ENCODE measurements at places on chromosomes 6 and 20.
A peak's percentile ranks its signal among the peaks of the same experiment; 100 is the strongest.

DNA sequence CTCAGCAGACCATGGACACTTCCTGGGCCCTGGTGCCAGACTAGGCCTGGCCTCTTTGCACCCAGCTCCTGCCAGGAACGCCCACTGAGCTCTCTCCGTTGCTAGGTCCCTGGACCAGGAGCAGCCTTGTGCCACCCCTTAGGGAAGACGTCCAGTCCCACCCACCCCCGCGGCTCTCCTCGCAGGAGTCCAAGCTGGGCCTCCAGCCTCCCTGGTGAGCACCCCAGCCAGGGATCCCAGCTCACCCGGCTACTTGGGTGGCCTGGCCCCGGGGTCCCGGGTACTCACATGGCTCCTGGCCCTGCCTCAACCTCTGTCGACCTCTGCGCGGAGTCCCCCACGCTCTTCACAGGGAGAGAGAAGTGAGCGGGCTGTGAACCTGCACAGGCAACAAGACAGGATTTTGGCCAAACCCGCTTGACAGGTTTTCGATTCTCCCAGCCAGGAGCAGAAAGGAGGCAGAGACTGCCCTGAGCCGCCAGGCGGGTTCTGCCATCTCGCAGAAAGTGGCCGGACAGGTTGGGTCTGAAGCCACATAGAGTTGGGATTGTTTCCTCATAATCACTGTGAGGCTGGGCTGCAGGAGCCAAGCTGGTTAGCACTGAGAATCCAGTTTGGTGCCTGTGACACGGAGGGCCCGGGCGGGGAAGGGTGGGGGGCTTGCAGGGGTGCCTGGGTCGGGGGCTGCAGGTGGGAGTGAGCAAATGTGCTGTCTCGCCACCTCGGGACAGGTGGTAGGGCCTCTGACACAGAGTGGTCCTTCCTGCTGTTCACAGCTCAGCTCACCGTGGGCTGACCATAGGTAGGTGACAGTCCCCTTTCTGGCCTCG is at the start of gene RBBP8NL:
Gene RBBP8NL, minus strand, starts transcription at position 368 of the 830 bp plus-strand sequence. CDS start 7,892 bp downstream, outside the sequence.
- peak; percentile 98 for DNase-seq

DNA sequence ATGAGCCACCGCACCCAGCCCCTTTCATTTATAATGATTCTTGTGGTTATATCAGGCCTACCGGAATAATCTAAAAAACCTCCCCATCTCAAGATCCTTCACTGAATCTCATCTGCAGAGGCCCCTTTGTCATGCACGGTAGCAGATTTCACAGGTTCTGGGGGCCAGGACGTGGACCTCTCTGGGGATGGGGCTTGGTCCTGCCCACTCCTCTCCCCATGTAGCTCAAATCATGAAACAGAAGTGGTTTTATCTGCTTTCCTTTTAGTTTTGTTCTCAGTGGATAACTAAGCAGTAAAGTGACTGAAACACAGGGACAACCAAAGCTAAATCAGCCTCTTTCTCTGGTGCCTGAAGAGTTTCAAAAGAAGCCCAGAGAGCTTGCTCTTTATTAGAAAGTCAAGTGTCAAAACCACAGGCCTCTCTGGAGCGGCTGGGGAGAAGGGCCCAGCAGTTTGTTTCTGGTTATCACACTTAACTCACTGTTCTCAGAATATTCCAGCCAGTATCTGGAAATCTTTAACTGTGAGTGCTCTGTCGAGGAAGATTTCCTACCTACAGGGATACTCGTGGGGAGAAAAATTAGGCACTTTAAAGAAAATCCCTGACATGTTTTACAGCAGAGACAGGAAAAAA is 60.6 kb upstream of the FAM184A start:
- no peak for DNase-seq

GRCh38 chr20:63945921-63946920 is 10.0 kb downstream of the UCKL1 start:
- no peak for DNase-seq

- no peak for DNase-seq
Observed at GRCh38 chr20:12936020-12936419, 72.8 kb upstream of the SPTLC3 start.

- DNase-seq, result peak; percentile 86
Observed at GRCh38 chr6:42010185-42010891, 40.0 kb upstream of the TAF8 start.

- DNase-seq, result no peak
Observed at GRCh38 chr20:20435453-20435852, 67.5 kb downstream of the INSM1 start.

- no peak for DNase-seq
Observed at GRCh38 chr20:17171746-17172280, 55.0 kb upstream of the PCSK2 start.

DNA sequence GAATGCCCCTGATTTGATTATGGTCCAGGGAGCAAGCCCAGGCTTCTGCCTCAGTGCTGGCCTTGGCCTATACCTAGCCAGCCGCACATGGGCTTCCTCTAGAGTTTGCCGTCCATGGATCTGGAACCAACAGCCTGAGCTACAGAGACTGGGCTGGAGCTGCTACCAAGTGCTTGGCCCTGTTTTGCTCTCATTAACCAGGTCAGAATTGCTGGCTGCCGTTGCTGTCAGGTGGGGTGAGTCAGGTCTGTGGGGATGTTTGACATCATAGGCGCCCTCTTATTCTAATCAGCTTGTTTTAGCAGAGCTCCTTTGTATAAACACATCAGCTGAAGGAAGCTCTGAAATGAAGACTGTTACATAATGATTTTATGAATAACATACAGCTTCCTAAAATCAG is 83.1 kb upstream of the PHACTR2 start:
- no peak for DNase-seq

- peak; percentile 14 for DNase-seq
Observed at GRCh38 chr6:167827583-167828324, 1.0 kb downstream of the AFDN start.

- no peak for DNase-seq
Observed at GRCh38 chr20:10792291-10792690, 118.5 kb upstream of the JAG1 start.

DNA sequence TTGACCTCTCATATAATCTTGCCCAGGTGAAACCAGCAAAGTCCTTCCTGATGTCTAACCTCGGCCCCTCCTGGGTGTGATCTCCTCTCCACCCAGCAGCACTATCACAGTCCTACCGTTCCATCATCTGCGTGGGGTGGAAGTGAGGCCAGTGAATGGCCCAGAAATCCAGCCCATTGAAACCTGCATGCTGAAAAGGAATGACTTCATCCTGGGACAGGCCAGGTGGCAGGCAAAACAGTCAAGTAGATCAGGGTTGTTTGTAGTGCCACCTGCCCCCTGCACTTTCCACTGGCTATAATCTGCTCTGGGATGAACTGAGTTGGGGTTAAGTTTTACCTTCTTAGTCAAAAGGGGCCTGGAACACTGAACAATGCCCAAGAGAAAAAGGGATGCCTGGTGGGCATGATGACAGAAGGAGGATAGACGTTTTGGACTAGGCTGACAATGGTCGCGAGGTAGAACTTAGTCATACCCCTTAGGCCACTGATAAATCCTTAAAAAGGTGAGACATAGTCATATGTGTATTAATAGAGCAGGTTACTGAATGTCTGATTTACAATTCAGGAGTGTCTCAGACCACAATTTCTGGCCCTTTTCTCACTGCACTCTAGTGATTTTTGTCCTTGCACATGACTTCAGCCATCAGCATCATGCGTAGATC is 8.1 kb upstream of the HSP90AB1 start:
- peak; percentile 18 for DNase-seq

DNA sequence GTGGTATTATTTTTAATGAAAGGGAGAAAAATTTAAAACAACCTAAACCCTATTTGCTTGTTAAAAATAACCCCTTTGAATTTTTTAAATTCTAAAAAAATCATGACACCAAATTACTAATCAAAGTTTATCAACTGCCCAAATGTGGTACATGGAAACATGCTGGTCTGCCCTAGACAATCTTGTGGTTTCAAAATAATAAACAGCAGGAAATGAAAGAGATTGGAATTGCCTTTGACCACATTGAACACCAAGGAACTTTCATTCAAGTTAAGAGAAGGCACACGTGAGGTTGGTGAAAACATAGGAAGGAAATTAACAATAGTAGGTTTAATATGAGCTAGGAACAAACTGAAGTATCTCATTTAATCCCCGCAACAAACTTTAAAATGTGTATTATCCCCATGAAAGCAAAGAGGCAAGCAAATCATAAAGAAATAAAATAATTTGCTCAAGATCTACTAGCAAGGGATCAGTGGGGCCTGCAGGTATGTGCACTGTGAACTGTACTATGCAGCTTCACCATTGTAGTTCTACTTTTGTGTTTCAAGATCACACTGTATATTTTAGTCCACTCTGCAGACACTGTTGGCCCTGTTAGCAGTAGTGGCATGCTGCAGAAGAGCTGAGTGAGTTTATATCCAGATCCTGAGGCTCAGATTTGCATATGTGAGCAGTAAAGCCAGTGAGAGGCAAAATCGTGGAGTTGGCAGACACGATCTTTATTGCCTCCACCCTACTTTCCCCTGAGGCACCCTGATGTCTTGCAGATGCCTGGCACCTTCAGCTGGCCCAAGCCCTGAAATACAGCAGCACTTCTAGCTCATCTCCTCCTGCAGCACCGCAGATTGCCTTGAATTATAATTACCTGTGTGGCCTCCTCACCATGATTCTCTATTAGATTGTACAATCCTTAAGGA is 157.8 kb upstream of the TENT5A start:
- DNase-seq, result no peak

DNA sequence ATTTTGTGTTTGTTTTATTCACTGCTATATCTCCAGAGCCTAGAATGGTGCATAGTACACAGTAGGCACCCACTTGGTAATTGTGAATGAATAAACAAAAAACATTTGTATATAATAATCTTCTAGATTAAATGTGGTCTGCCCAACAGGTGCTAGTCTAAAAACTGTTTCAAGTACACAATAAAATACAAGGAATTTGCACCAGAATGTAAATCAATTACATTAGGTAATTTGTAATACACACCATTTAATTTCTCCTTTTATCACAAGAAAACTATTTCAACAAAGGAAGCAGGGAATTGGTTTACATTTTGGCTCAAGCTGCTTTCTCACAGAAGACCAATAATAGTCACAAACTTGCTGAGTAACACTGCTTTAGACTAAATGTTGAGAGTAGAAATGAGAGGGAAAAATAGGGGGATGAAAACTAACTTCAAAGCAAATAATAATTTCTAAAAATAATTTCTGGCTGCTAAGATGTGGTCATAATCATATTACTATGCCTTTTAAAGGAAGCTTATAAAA is 22.1 kb downstream of the RUNX2 start:
- no peak for DNase-seq

GRCh38 chr6:108133594-108134179 is 32.1 kb upstream of the NR2E1 start:
- DNase-seq, result peak; percentile 37

DNA sequence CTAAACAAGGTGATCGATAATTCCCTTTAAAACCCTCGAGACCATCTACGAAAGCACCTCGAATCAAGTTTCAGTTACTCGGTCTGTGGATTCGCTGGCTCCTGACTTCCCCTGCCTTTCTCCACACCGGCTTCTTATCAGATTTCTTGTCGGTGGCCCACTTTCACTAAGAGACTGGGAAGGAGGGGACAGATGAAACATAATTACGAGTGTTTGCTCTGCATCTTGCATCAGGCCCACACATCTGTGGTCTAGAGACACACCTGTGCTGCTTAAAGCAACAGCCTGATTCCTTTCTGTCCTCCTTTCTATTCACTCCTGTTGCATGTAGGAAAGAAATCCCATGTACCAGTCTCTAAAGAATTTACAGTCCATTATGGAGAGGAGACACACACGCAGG is 37.7 kb downstream of the INSM1 start:
- no peak for DNase-seq

- no peak for DNase-seq
Observed at GRCh38 chr6:39493174-39493573, 170.7 kb upstream of the KCNK16 start.

DNA sequence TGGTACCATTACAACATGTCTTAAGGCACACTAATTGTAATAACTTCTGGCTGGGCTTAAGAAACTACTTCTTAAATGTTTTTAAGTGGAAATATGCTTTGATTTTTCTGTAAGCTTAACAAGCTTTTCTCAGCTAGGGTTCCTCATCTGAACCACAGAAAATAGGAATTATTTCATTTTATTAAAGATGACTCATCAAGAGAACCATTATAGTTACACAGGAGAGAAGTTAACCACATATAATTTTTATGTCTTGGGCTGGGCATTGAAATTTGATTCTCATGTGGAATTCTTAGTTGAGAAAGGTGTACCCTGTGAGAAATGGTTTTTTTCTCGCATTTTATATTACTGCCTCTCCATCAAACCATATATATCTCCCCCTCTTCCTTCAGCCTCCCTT is 75.1 kb downstream of the QKI start:
- DNase-seq, result no peak

GRCh38 chr6:110310861-110311446 is 47.2 kb downstream of the METTL24 start:
- DNase-seq, result no peak
